ENCODE measurements at places on chromosomes 4 and X.

- no peak for DNase-seq
These were observed 9.0 kb downstream of the FBXO8 start for GRCh38 chr4:174274436-174274835.

- DNase-seq = no peak
These were observed 247.6 kb upstream of the RPS6KA3 start for GRCh38 chrX:20514358-20514757.

- DNase-seq = no peak
These were observed 124.8 kb downstream of the SNCA start for GRCh38 chr4:89712141-89712540.

DNA sequence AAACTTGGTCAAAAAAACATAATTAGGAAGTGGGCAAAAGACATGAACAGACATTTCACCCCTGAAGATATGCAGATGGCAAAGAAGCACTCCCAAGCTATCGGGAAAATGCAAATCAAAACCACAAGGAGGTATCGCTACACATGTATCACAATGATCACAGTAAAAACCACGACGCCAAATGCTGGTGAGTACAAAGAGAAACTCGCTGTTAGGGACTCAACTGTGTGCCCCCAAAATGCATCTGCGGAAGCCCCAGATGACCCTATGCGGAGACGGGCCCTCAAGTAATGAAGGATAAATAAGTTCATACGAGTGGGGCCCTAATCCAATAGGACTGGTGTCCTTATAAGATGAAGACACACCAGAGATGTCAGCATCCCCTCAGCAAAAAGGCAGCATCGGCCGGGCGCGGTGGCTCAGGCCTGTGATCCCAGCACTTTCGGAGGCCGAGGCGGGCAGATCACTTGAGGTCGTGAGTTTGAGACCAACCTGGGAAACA, 10.2 kb downstream of the GAK start:
- no peak for DNase-seq

- DNase-seq = no peak
These were observed 3.5 kb upstream of the STS start for GRCh38 chrX:7143941-7144525.

DNA sequence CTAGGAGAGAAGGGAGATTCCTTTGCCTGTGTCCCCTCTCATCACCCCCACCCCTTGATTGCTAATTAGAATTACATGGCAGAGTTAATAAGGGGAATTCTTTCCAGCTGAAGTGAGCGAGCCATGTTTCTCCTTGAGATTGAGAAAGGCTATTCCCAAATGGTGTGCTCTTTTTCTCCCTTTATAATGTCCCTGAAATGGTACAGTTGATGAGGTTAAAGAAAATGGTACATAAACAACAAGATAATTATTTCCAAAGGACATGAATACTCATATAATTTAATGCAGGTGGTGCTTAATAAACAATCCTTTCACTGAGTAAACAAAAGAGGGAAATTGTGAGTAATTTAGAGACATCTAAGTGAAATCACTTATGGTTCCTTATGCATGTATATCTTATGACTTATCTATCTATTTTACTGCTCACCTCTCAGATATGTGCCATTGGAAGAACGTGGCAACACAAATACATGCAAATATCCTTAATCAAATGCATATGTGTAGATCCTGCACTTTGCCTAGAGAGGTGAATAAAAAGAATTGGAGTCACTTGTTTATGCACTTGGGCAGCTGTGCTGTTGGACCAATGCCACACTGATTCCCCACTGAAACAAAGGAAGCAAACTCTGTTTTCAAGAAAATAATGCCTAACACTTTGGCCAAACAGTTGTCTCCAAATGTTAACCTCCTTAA, 106.6 kb upstream of the WDR44 start:
- DNase-seq = no peak

- DNase-seq = no peak
These were observed 157.6 kb downstream of the MAB21L2 start for GRCh38 chr4:150739591-150739990.

DNA sequence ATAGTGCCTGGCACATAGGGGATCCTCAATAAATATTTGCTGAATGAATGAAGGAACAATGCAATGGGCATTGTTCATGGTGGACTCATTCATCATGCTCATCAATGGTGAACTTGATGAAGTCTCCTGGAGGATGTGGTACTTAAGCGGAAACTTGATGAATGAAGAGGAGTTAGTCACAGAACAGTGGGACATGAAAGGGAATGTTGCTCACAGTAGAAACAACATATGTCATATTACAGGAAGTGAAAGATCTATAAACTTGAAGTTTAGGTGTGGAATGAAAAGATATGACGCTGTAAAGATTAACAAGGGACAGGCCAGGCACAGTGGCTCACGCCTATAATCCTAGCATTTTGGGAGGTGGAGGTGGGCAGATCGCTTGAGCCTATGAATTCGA, 224.1 kb downstream of the PPP3CA start:
- no peak for DNase-seq

- DNase-seq = no peak
These were observed 371.3 kb downstream of the BMPR1B start for GRCh38 chr4:95129031-95129430.

DNA sequence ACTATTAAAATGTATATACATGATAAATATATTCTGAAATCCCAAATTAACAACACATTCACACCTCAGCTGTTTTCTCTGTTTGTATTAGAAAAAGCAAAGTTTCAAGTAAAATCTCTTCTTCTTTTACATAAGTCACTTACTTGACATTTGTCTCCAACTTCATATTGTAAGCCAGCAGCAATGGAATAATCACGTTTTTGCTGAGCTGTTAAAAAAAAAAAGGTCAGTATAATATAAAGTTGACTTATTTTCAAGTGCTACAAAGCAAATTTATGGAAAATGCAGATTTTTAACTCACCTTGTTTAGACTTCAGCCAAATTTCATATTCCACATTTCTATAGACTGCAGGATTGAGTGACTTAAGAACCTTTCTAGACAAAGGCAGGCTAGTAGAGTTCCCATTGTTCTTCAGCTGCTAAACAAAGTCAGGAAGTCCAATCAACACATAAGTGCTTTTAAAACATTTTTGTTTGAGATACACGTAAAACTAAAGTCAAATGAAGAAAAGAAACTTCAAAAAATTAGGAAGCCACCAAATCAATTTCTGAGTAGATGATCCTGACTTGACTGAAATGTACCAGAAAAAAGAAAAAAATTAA, 25.0 kb downstream of the OTUD4 start:
- DNase-seq = no peak

DNA sequence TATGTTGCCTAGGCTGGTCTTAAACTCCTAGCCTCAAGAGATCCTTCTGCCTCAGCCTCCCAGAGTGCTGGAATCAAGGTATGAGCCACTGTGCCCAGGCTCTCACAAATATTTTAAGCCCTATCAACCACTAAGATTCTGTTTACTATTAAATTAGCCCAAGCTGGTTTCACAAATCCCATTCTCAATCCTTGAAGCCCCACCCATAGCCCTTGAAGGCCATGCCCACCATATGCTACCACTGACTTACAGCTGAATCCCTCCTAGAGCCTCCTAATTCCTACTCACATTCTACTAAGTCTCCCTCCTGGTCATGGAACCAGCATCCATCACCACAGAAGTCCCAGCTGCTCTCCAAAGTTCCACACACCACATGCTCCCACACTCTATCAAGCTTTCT, 9.7 kb downstream of the GRIPAP1 start:
- DNase-seq = no peak

All from CD4-positive, alpha-beta T cell treated with Interleukin-4 for 1 hour (primary cell).